ENCODE measurements at places on chromosomes 7 and 10.
A peak's percentile ranks its signal among the peaks of the same experiment; 100 is the strongest.

DNA sequence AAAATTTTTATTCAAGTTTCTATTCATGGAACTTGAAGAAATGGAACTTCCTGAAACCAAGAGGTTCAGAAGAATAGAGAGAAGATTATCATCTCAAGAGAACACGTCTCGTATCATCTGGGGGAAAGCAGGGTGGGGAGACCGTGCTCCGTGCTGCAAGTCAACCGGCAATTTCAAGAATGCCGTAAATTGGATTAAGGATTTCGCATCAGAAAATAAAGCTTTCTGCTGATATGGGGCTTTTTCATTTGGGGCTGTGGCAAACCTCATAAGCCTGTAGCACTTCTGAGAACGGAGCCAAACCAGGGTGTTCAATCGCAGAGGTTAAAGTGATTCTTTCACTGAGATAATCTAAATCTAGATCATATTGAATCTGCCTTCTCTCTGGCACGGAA, 150.1 kb upstream of the NPS start:
- no peak for DNase-seq

- DNase-seq = no peak
These were observed 291.3 kb downstream of the SEMA3D start for GRCh38 chr7:84895563-84895962.

DNA sequence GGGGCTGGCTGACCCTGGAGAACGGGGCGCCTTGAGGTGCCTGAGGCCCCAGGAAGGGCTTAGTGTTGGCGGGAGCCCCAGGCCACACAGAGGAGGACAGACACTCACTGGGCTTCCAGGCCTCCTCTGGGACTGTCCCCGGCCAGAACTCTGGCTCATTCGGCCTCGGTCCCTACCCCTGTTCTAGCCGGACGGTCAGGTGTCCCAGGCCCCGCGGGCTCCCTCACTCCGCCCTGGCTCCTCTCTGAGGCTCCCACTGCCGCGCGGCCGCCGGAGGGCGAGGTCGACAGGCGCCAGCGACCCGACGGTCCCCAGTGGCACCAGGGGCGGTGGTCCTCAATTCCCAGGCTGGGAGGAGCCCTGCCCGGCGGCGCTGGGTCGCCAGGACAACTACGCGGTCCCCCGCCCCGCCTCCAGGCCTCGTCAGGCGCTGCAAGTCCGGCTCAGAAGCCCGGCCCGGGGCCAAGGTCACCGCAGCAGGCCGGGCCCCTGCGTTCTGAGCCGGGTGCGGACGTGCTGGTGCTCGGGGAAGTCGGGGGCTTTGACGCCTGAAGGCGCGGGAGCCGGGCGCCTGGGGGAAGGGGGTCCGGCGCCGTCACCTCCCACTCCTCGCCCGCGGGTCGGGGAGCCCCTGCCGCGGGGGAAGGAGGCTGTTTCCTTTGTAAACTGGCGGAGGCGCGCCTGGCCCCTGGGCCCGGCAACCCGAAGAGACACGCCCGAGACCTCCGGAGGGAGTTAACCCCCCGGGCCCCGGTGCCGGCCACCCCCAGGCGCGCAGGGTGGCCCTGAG, 1.1 kb upstream of the PWWP2B start:
- DNase-seq = no peak

- no peak for DNase-seq
These were observed 86.8 kb downstream of the CPEB3 start for GRCh38 chr10:92203919-92204623.

- no peak for DNase-seq
These were observed 679.4 kb upstream of the C7orf33 start for GRCh38 chr7:147911201-147911601.

- DNase-seq = no peak
These were observed 56.5 kb downstream of the LMBR1 start for GRCh38 chr7:156836443-156836842.

- no peak for DNase-seq
These were observed 729.1 kb upstream of the NRP1 start for GRCh38 chr10:34063592-34063991.

DNA sequence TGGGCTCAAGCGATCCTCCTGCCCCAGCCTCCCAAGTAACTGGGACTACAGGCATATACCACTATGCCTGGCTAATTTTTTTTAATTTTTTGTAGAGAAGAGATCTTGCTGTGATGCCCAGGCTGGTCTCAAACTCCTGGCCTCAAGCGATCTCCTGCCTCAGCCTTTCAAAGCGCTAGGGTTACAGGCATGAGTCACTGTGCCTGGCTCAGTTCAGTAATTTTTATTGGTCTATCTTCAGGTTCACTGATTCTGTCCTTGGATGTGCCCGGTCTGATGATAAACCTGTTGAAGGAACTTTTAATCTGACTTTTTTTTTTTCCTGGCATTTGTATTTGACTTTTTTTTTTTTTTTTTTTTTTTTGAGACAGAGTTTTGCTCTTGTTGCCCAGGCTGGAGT, 40.1 kb upstream of the STRIP2 start:
- DNase-seq = no peak

DNA sequence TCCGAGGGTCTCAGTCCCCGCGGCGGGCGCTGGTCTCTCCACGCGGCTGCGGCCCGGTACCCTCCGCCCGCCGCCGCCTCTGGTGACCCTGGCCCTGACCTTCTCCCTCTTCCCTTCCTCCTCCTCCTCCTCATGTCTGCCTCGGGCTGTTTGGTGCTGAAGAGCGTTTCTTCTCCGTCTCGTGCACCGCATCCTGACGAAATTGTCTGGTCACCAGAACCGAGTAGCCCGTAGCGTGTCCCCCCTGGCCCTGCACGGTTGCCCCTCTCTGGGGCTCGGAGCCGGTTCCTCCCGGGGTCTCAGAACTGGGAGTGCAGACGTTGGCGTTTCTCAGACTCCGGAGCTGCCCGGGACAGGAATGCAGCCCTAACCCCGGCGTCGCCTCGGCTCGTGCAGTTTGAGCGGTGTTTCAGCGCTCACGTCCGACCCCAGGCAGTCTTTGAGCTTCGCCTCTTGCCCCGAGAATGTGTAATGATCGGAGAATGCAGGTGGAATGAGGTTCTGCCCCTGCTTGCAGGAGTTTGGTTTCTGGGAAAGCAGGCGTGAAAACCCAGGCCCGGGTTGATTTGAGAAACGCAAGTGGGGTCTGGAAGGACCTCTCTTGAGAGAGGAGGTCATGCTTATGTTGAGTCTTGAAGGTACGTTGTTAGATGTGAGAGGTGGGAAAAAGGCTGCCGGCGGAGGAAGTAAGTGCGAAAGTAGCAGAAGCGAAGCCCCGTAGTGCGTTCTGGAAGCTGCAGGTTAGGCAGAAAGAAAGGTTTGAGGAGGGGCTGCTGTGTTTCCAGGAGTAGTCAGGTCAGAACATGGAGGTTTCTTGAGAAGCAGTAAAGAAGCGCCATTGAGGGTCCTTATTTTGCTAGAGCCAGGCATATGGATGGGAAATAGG, 743 bp downstream of the RBM17 start:
- DNase-seq = no peak

GRCh38 chr7:151405588-151405987, 4.2 kb downstream of the WDR86 start:
- no peak for DNase-seq

GRCh38 chr7:43260980-43261878, 148.8 kb downstream of the HECW1 start:
- peak; percentile 32 for DNase-seq

DNA sequence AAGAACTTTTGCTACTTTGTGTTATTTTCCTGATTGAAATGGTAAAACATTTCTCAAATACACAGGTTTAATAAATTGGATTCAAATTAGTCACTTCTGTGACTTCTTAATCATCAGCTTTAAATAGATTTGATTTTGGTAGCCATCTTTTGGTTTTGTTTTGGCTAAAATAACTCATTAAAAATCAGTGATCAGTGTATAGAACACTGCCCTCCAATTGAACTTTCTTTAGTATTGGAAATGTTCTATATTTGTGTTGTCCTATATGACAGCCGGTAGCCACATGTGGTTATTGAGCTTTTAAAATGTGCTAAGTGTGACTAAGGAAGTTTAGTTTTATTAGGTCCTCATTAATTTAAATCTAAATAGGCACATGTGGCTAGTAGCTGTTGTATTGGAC, 50.4 kb downstream of the GLCCI1 start:
- DNase-seq = no peak

DNA sequence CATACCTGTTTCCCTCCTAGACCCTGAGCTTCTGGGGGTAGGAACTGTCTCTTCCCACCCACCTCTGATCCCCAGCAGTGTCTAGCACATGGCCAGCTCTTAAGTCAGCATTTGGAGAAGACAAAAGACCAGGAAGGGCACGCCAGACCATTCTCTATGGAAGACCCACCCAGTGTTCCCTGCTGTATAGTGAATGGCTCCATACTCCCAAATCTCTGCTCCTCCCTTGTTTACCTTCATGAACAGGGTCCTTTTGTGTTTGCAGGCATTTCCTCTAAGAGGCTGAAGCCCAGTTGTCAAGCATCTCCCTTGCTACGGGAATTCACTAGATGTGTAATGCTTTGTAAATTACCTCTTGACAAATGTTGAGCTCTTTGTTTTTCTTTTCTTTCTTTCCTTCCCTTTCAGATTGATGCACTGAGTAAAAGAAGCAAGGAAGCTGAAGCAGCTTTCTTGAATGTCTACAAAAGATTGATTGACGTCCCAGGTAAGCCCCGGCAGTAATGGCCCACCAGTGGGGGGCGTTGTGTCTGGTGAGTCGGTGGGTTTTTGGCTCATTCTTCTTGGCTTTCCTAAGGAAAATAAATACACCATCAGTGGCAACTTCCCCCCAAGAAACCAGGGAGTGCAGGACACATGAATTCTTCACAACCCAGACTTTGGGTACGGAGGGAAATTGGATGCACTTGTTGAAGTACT, 216.6 kb upstream of the SH2B2 start:
- no peak for DNase-seq

GRCh38 chr10:49107111-49107886, 8.0 kb downstream of the VSTM4 start:
- DNase-seq = no peak

DNA sequence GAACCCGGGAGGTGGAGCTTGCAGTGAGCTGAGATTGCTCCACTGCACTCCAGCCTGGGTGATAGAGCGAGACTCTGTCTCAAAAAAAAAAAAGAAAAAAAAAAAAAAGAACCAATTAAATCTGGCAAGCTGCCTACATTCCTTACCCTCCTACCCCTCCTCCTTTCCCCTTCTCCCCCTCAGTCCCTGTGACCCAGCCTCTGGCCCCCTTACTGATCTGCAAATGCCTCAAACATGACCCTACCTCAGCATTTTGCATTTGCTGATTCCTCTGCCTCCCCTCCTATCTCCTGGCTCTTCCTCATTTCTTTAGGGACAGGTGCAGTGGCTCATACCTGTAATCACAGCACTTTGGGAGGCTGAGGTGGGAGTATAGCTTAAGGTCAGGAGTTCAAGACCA, 19.3 kb downstream of the CDHR3 start:
- no peak for DNase-seq

DNA sequence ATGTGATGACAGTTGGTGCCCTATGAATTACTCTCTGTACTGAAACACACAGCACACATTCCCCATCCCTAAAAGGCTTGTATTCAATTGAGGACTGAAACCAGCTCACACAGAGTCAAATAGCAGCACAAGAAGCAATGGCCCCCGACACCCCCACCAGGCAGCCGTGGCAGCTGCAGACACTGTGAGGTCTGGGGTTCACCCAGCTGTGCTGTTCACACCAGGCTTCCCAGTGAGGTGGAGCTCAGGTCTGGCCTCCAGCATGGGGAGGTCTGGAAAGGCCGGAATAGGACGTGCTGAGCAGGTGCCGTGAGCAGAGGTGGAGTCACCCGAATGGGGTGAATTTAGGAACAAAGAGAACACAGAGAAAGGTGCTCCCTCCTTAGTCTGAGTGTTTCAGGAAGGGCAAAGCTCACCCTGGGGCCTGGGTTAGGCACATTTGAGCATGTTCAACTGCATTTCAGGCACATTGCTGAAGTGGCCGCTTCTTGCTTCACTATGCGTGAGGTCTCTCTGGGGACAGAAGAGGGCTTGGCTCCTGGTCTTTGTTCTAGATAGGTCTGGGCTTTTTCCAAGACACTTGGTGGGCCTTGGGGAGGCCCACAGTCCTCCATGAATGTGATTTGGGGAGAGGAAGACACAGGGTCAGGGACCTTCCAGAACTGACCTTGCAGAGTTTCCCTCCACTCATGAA, 41.1 kb downstream of the C10orf120 start:
- DNase-seq = no peak

DNA sequence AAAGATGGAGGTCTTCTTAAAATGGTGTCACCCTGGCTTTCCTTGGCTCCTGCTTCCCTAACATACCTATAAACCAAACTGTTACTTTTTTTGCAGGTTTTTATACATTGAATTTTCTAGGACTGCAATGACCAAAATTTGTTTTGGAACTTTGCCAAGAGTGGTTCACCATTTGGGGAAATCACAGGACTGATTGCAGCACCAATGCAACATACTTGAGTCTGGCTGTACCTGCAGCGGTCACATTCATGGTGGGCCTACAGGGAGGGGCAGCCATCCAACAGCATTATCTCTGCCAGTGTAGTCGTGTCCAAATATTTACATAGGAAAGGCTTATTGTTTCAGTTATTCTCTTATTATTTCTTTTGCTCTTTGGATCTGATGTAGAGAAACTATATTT, 69.0 kb downstream of the HACD1 start:
- DNase-seq = no peak

- DNase-seq = no peak
These were observed 24.3 kb downstream of the GOT1 start for GRCh38 chr10:99406149-99406548.

GRCh38 chr10:132637477-132638129, 100.0 kb downstream of the INPP5A start:
- no peak for DNase-seq

DNA sequence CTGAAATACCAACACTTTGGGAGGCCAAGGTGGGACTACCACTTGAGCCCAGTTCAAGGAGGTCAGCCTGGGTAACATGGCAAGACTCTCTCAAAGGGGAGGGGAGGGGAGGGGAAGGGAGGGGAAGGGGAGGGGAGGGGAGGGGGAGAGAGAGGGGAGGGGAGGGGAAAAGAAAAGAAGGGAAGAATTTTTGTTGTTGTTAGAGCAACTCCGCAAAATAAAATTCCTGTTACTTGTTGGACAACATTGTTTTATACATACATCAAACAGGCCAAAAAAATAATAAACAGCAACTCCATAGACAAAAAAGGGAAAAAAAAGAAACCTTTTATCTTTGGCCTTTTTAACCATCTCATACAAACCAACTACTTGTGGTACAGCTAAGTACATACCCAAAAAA, 57.3 kb upstream of the TRIM24 start:
- DNase-seq = no peak

GRCh38 chr10:116748041-116748440, 5.7 kb upstream of the HSPA12A start:
- DNase-seq = no peak

DNA sequence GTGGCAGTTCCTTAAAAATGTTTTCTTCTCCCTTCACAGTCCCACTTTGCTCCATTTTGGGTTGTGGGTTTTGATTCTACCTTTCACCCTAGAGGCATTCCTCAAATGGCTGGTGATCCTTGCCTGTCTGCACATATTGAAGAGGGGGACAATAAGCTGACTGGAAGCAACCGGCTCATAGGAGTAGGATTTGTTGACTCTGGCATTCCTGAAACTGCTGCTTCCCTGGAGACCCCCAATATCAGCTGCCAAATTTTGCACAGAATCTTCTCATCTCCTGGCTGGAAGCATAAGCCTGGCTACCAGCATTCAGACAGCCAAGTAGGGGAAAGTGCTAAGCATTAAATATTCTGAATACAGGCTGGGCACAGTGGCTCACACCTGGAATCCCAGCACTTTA, 53.7 kb downstream of the KIF5B start:
- DNase-seq = no peak

- DNase-seq = no peak
These were observed 192.1 kb downstream of the WDR11 start for GRCh38 chr10:121043124-121043849.

Data from KG1 (cell line).